Spinal cord (tissue), 10 donors: ENCODE measurements at places on chromosomes 5 and 9.

GRCh38 chr5:24555229-24555628 is 89.5 kb downstream of the CDH10 start:
- no peak for DNase-seq

GRCh38 chr9:121262423-121262822 is 5.5 kb upstream of the GSN start:
- no peak for DNase-seq

GRCh38 chr5:163347671-163348070 is 89.7 kb upstream of the CCNG1 start:
- DNase-seq, result peak; percentile 64

GRCh38 chr9:94140791-94141790 is 56.8 kb downstream of the PTPDC1 start:
- no peak for DNase-seq

GRCh38 chr9:123952641-123953495 is 22.9 kb upstream of the DENND1A start:
- DNase-seq, result no peak

DNA sequence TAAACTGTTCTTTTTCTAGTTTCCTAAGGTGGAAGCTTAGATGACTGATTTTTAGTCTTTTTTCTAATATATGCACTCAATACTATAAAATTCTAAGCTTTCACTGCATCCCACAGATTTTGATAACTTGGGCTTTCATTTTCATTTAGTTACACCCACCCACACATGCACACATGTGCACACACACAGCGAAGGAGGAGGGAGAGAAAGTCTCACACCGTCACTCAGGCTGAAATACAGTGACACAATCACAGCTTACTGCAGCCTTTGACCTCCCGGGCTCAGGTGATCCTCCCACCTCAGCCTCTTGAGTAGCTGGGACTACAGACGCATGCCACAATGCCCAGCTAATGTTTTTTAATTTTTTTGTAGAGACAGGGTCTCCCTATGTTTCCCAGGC is 96.5 kb downstream of the SMIM23 start:
- DNase-seq, result no peak

DNA sequence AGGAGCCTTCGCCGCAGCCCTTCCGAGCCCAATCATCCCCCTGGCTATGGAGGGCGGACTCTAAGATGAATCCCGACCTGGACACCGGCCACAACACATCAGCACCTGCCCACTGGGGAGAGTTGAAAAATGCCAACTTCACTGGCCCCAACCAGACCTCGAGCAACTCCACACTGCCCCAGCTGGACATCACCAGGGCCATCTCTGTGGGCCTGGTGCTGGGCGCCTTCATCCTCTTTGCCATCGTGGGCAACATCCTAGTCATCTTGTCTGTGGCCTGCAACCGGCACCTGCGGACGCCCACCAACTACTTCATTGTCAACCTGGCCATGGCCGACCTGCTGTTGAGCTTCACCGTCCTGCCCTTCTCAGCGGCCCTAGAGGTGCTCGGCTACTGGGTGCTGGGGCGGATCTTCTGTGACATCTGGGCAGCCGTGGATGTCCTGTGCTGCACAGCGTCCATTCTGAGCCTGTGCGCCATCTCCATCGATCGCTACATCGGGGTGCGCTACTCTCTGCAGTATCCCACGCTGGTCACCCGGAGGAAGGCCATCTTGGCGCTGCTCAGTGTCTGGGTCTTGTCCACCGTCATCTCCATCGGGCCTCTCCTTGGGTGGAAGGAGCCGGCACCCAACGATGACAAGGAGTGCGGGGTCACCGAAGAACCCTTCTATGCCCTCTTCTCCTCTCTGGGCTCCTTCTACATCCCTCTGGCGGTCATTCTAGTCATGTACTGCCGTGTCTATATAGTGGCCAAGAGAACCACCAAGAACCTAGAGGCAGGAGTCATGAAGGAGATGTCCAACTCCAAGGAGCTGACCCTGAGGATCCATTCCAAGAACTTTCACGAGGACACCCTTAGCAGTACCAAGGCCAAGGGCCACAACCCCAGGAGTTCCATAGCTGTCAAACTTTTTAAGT is 819 bp downstream of the ADRA1B start:
- DNase-seq, result no peak

DNA sequence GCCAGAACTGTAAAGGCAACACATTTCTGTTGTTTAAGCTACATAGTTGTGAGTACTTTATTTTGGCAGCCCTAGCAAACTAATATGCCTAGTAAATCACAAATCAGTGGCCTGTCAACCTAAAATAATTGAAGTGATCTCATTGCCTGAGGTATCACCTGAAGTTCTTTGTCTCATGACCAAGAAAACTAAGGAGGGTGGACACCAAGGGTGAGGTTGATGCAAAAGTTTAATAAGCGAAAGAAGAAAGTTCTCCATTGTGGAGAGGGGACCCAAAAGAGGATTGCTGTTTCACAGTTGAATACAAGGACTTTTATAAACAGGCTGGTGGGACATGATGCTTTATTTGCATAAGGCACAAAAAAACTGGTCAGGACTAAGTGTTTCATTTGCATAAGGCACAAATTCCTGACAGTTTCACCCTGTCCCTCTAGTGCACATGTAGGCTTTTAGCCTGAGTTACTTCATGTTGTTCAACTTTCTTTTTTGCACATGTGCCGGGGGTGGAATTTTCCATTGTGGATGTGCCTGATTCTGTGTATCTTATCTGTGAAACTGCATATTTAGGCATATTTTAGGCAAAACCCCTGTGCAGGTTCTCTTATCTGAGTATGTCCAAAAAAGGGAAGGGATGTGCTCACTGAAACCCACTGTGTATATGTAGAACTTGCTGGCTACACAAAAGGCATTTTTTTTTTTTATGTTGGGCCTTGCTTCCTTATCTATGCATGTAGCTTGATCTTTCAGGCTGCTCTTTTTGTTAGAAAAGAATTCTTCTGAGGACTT is 108.6 kb upstream of the RAI14 start:
- DNase-seq, result no peak

DNA sequence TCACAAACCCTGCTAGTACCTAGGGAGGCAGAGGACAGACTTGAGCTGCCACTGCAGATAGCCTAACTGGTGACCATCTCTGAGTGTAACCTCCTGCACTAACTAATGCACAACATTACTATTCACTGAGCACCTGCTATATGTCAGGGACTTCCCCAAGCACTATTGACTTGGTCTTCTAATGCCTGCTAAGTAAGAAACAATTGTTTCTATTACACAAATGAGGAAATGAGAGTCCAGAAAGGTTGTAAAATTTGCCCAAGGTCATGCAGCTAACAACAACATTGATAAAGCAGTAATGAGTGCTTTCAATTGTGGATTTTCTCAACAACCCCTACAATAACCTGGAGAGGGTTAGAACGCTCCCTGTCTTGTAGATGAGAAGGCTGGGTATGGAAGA is 183.7 kb downstream of the ZNF462 start:
- DNase-seq, result no peak

DNA sequence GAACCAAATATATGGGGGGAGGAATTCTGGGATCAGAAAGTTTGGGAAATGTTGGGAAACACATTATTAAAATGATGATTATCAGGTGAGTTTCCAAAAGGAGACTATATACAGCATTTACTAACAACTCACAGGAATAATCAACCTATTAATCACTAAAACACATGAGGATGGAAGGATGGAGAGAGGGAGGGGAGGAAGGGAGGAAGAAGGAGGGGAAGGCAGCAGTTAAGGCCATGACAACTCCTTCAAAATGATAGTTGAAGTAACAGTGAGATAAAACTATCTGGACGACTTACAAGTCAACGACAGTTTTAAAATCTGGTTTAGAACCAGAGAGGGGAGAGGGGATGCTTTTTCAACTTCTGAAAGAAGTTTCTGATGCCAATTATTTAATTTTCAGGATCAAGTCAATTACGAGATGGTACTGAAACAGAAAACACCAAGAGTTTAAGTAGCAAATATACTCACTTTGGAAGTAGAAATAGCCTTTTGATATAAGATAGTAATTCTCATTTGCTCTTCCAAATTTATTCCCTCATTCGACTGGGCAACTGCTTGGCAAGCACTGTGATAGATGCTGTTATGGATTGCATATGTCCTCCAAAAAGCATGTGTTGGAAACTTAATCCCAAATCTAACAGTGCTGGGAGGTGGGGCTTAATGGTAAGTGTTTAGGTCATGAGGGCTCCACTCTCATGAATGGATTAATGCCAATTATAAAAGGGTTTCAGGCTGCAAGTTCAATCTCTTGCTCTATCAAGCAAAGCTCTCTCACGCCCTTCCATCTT is 30.4 kb downstream of the FBXW11 start:
- DNase-seq, result no peak

GRCh38 chr9:84970432-84970831 is 300.9 kb downstream of the NTRK2 start:
- no peak for DNase-seq

DNA sequence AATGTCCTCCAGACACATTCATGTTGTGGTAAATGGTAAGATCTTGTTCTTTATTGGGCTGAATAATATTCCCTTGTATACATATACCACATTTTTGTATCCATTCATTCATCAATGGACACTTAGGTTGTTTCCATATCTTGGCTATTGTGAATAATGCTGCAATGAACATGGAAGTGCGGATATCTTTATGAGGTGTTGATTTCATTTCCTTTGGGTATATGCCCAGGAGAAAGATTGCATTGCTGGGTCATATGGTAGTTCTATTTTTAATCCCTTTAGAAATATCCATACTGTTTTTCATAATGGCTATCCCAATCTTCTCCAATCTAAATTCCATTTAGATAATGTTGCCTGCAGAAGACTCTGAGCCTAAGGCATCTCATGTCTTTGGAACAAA is 78.0 kb upstream of the TNC start:
- DNase-seq, result no peak

DNA sequence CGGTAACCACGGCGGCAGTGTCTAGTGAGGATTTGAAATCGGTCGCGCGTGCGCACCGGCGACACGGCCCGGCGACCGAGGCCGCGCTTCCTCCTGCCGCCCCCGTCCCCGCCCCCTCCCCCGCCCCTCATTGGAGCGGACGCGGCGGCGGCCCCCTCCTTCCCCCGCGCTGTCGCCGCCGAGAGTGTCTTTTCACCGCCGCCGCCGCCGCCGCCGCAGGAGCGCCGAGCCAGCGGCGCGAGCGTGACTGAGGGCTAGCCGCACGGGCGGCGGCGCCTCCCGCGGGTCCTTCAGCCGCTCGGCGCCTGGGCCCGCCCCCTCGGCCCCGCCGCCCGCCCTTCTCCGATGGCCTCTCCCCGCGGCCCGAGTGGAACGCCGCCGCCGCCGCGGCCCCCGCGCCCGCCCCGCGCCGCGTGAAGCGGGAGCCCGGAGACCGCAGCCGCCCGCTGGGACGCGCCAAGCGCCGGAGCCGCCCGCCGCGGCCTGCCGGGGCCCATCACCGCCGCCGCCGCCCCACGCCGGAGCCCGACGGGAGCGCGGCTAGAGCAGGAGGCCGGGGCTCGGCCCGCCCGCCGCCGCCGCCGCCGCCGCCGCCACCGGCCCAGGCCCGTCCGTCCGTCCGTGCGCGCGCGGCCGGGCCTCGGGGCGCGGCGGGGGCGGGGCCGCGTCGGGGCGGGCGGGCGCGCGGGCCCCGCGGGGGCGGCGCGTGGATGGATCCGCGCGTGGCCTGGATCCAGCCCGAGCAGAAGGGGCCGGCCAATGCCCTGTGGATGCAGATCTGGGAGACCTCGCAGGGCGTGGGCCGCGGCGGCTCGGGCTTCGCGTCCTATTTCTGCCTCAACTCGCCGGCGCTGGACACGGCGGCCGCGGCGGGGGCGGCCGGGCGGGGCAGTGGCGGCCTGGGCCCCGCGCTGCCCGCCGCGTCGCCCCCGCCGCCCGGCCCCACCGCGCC is at the start of gene TENT4A:
TENT4A (plus strand) TSS at position 159 of the 952 bp plus-strand sequence; CDS start at position 711, 552 bp downstream.
- no peak for DNase-seq

- DNase-seq, result no peak
These were observed 103.5 kb upstream of the NR3C1 start for GRCh38 chr5:143506836-143507552.

GRCh38 chr5:124998520-124998919 is 252.1 kb upstream of the ZNF608 start:
- no peak for DNase-seq

- DNase-seq, result no peak
These were observed 49.3 kb downstream of the SPRY4 start for GRCh38 chr5:142275496-142275895.

DNA sequence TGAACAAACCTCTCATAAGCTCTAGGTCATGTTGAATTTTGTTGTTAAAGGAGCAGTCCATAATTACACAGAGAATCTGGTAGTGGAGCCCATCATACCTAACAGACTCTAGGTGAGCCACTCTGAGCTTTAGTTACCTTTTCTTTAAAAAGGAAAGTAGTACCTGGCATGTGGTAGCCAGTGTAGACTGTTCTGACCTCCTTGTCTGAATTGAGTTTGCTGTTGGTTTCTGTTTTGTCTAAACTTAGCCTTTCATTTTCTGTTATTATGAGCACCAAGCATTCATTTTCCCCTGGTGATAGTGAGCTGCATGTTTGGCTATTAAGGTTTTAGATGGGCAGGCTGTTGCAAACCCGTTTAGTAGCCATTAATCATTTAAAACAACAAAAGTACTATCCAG is 112.2 kb downstream of the MAST4 start:
- no peak for DNase-seq

DNA sequence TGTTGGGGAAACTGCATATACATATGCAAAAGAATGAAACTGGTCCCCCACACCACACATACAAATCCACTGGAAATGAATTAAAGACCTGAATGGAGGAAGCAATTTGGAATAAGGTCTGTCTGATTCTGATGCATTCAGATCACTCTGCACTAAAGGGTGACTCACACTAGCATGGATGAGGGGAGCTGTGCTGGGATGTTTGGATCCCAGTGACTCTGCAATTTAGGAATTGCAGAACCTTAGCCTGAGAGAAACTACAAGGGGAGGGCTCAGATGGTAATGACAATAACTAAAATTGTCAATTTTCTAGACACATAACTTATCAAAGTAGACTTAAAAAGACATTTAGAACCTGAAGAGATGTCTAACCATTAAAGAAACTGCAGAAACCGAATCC is 312.0 kb downstream of the CDK5RAP2 start:
- DNase-seq, result no peak

DNA sequence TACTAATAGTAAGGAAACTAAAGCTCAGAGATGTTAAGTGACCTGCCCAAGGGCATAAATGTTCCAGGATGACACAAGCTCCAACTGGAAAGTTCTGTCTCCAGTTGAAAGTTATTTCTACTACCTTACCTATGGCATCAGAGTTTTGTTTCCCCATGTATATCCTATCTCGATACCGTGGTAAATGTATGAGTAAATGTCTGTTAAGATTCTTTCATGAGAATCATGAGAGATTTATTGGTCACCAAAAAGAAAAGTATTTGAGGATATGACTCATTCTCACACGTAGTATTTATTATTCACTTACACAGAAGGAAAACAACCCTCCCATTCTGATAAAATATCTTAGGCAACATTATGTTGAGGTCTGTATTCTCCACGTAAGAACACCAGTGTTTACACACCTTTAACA is 11.1 kb upstream of the SHOC1 start:
- DNase-seq, result no peak

GRCh38 chr9:123005964-123006363 is 27.5 kb upstream of the GPR21 start:
- no peak for DNase-seq

- no peak for DNase-seq
These were observed 9.7 kb downstream of the GALNT10 start for GRCh38 chr5:154200221-154200620.

GRCh38 chr5:154707641-154708040 is 47.5 kb upstream of the LARP1 start:
- DNase-seq, result no peak
